ENCODE measurements at places on chromosomes 4 and X.

DNA sequence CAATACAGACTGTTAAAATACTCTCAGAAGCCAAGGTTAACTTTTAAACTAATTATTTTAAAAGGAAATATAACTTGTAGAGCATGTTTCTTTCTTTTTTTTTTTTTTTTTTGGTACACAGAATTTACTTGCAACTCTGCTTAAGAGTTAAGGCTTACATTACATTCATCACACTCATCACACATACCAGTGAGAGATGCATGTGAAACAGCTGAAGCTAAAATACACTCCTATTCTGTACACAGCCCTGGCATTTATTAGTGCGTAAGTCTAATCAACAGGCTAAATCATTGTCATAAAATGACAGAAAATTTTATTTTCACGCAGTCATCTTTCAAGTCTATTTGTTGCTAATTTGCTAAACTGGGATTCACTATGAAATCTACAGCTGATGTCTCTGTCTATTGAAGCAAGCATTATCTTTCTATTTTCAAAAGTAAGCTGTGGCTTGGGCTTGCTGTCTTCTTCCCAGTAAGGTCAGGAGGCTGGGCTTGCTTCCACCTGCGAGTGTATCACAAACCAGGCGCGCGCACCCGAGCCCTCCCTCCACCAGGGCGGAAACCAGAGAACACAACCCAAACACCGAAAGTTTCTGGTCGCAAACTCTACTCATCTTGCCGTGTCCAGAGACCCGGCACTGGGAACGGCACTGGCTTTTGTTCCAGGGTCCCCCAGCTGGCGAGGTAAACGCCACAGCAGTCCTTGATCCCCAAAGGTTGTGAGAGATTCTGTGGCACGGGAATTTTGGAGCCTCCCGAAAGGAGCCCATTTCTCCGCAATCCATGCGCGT lies 3.9 kb downstream of the MAML3 start:
- DNase-seq = peak; percentile 47

DNA sequence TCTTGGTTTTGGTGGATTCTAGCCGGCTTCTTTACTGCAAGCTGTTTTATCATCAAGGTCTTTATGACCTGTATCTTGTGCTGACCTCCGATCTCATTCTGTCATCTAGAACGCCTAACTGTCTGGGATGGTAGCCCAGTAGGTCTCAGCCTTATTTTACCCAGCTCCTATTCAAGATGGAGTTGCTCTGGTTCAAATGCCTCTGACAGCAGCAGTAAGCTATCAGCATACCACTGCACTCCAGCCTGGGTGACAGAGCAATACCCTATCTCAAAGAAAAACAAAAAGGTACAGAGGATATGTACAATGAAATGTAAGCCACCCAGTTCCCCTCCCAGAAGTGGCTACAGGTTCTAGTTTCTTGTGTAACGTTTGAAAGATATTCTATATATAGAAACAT lies 36.1 kb downstream of the HERC6 start:
- no peak for DNase-seq

GRCh38 chr4:13892739-13893105 lies 265.2 kb upstream of the BOD1L1 start:
- DNase-seq = no peak

DNA sequence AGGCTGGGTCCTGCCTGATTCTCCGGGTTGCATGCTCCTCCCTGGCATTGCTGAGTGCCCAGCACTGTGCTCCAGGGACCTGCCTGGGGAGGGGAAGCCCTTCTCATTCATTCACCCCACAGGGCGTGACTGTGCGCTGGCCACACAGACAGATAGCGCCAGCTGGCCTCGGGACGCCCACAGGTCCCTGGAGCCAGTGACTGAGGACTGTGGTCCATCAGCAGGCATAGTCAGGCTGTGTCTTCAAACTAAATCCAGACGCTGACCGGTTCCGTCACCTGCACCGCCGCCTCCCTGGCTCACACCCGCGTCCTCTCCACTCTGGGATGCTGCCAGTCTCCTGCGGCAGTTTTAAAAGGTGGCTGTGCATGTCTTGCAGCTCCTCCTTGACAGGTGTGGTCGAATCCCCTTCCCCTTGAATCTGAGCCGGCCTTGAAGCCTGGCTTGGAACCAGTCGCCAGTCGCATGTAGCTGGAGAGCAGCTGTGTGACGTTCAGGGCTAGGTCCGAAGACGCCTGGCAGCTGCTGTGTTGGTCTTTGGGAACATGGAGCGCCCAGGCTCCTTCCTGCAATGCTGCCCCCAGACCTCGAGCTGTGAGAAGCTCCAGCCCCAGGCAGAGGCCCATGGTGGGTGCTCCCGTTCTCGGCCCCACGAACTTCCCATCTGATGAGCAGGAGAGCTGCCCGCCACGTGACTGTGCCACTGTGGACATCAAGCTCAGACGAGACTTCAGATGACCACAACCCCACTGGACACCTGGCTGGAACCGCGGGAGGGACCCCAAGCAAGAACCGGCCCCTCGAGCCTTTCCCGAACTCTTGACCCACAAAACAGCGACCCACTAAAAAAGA lies 94.1 kb downstream of the ADRA2C start:
- no peak for DNase-seq
